ENCODE measurements at places on chromosomes 7 and 10.
A peak's percentile ranks its signal among the peaks of the same experiment; 100 is the strongest.

- no peaks in the 10 kb centered on the region for H3K27me3 ChIP-seq
- peak overlapping the region; percentile 18 for H3K27ac ChIP-seq
- H3K4me1 ChIP-seq, result peaks cover 62% of the 10 kb centered on the region
- DNase-seq, result no peak
Measured at GRCh38 chr10:80459047-80459865, 5.1 kb downstream of the TSPAN14 start.

DNA sequence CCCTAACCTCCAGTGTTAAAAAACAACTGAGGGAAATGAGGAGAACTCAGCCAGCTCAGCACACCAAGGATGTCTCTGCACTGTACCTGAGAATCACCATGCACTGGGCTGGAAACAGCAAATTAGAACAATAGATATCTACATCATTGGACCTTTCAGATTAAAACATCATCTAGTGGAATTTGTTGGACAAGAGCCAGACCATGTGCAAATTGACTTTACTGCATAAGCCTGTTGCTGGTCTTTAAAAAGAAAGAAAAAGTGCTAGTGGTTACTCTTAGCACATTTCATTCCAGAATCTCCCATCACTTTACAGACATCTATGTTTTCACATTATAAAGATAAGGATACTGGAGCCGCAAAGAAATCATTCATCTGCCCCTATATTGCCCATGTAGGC lies 75.4 kb downstream of the FGFR2 start:
- no peaks in the 10 kb centered on the region for H3K27me3 ChIP-seq
- H3K4me3 ChIP-seq, result no peak overlapping the region
- H3K27ac ChIP-seq, result no peak overlapping the region
- peaks cover 14% of the 10 kb centered on the region for H3K4me1 ChIP-seq

- no peaks in the 10 kb centered on the region for H3K36me3 ChIP-seq
- no peak overlapping the region for H3K4me3 ChIP-seq
- no peaks in the 10 kb centered on the region for H3K27me3 ChIP-seq
- no peak for DNase-seq
- no peak overlapping the region for H3K27ac ChIP-seq
Measured at GRCh38 chr10:16867990-16868389, 50.8 kb upstream of the RSU1 start.

DNA sequence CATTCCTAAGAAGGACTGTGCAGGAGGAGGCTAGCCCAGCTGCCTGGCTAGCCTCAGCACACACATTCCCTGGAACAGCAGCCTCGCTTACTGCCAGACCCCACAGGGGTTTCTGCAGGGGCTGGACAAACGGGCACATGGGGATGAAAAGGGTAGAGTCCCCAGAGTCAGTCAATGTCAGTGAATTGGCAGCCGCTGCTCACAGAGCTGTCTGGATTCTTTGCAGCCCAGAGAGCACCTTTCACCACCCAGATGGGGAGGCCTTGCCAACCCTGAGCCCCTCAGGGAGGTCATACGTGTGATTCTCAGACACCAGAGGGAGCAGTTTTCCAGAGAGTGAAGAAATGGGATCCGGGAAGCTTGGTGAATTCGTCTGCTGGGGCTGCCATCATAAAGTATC lies 143.3 kb downstream of the KCNMA1 start:
- no peak for DNase-seq
- H3K4me3 ChIP-seq, result no peak overlapping the region
- H3K27me3 ChIP-seq, result no peaks in the 10 kb centered on the region
- no peak overlapping the region for H3K27ac ChIP-seq

GRCh38 chr7:93245525-93246432 lies 13.6 kb downstream of the VPS50 start:
- H3K4me3 ChIP-seq, result no peak overlapping the region
- H3K36me3 ChIP-seq, result no peaks in the 10 kb centered on the region
- no peak overlapping the region for H3K27ac ChIP-seq
- DNase-seq, result no peak

- no peaks in the 10 kb centered on the region for H3K27me3 ChIP-seq
- H3K4me3 ChIP-seq, result no peak overlapping the region
- H3K36me3 ChIP-seq, result no peaks in the 10 kb centered on the region
- H3K27ac ChIP-seq, result no peak overlapping the region
- H3K4me1 ChIP-seq, result no peaks in the 10 kb centered on the region
- DNase-seq, result no peak
Measured at GRCh38 chr7:55386541-55386940, 21.4 kb downstream of the LANCL2 start.

DNA sequence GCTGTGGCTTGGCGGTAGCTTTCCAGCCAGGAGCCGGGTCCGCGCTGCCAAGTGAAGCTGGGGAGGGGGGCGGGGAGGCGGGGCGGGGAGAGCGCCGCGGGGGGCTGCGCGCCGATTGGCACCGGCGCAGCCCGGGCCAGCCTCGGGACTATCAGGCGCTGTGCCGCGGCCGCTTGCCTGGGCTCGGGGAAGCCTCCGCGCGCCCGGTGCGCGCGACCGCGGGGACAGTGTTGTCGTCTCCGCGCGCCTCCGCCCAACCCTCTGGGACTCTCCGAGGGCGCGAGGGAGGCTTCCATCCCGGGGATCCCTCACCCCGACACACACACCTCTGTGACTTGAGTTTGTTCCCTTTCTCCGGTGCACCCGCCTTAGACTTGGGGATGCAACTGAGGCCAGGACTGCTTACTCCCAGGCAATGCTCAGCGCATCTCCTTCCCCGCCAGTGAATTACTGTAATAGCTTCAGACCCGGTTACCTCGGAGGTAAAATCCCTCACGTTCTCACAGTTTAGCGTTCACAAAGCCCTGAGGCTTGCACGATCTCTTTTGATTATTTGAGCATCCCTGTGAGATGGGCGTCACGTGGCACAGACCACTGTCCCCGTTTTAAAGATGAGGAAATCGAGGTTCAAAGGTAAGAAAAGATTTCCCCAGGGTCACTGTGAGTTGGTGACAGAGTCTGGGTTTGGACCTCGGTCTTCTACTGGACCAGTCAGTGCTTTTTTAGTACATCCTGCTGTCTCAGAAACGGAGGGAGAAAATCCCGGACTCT lies at the start of gene NKX1-2:
TSS of gene NKX1-2 (minus strand) at position 24 of the 771 bp plus-strand sequence. CDS start 92 bp downstream, outside the sequence.
- H3K4me1 ChIP-seq, result peaks cover 33% of the 10 kb centered on the region
- peak within 1 kb of the TSS; percentile 7 for H3K4me3 ChIP-seq
- no peak within 1 kb of the TSS for H3K27ac ChIP-seq
- no peaks in the 10 kb centered on the region for H3K36me3 ChIP-seq

DNA sequence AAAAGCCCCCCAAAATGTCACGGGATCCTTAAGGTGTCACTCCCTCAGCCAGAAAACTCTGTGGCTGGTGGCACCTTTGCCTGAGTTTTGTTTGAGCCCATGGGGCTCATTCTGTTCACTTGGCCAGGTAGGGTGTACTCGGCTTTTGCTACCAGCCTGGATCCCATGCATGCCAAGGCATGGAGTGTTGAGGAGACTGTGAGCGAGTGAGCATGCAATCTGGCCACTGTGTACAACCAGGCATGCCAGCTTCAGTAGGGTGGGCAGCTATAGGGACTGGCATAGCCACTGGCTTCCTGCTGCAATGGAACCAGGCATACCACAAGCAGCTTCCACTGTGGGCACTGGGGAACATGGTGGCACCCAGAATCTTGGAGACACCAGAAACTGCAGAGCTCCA lies 436.0 kb upstream of the GRM3 start:
- H3K36me3 ChIP-seq, result no peaks in the 10 kb centered on the region
- no peaks in the 10 kb centered on the region for H3K27me3 ChIP-seq
- no peak for DNase-seq
- no peak overlapping the region for H3K27ac ChIP-seq
- no peaks in the 10 kb centered on the region for H3K4me1 ChIP-seq
- no peak overlapping the region for H3K4me3 ChIP-seq

DNA sequence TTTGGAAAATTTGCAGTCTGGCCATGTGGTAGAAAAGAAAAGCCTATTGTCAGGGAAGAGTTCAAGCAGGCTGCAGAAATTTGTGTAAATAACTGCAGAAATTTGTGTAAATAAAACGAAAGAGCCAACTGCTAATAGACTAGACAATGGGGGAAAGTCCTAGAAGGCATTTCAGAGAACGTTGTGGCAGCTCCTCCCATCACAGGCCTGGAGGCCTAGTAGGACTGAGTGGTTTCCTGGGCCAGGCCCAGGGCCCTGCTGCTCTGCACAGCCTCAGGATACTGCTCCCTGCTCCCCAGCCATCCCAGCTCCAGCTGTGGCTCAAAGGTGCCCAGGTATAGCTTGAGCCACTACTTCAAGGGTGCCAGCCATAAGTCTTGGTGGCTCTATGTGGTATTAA lies 50.9 kb downstream of the RSBN1L start:
- H3K27ac ChIP-seq, result no peak overlapping the region
- no peaks in the 10 kb centered on the region for H3K4me1 ChIP-seq
- no peak overlapping the region for H3K4me3 ChIP-seq
- DNase-seq, result no peak

GRCh38 chr10:85863301-85864172 lies 503.1 kb downstream of the GRID1 start:
- no peaks in the 10 kb centered on the region for H3K27me3 ChIP-seq
- H3K36me3 ChIP-seq, result no peaks in the 10 kb centered on the region
- DNase-seq, result no peak
- no peaks in the 10 kb centered on the region for H3K4me1 ChIP-seq
- H3K4me3 ChIP-seq, result no peak overlapping the region
- no peak overlapping the region for H3K27ac ChIP-seq

DNA sequence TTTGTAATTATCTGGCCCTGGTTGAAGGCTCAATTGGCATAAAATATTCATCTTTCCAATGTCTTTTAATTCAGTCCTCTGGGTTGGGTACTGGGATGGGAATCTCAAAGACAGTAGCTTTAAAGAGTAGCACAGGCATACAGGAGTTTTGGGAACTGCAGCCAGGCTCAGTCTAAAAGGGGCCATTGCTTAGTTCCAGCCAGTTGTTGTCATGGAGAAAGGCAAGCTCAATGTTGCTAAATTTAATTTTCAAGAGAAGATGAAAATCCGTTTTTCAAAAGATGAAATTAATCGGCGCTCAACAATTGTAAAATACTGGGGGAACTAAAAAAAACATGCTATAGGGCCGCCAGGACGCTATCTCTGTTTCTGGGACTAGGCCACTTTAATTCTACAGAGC lies 375.1 kb downstream of the PHTF2 start:
- H3K4me1 ChIP-seq, result peaks cover 16% of the 10 kb centered on the region
- H3K36me3 ChIP-seq, result no peaks in the 10 kb centered on the region
- H3K27ac ChIP-seq, result peak overlapping the region; percentile 78
- H3K4me3 ChIP-seq, result no peak overlapping the region
- H3K27me3 ChIP-seq, result no peaks in the 10 kb centered on the region
- DNase-seq, result no peak

- no peak for DNase-seq
- no peaks in the 10 kb centered on the region for H3K4me1 ChIP-seq
- H3K27ac ChIP-seq, result no peak overlapping the region
- no peaks in the 10 kb centered on the region for H3K36me3 ChIP-seq
- H3K4me3 ChIP-seq, result no peak overlapping the region
- H3K27me3 ChIP-seq, result no peaks in the 10 kb centered on the region
Measured at GRCh38 chr10:52756295-52756694, 16.3 kb downstream of the MBL2 start.

DNA sequence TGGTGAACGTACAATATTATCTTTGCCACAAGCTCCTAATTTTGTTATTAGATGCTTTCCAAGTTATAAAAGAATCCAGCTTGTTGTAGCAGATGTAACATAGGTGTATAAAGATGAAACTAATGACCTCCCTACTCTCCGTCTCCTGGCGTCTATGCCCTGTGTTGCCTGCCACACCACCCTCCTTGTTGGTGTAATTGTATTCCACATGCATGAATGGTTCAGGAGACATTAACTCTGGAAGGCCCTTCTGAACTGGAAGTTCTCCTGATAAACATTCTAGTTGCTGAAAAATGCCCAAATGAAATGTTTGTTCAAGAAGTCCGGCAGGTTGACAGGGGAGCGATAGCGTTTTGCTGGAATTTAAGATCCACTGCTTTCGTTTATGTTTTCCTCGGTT lies 53.9 kb upstream of the SEPHS1 start:
- H3K4me1 ChIP-seq, result no peaks in the 10 kb centered on the region
- H3K4me3 ChIP-seq, result no peak overlapping the region
- H3K27me3 ChIP-seq, result no peaks in the 10 kb centered on the region
- DNase-seq, result no peak
- no peak overlapping the region for H3K27ac ChIP-seq

- no peak overlapping the region for H3K27ac ChIP-seq
- no peak for DNase-seq
- peaks cover 4% of the 10 kb centered on the region for H3K4me1 ChIP-seq
- H3K36me3 ChIP-seq, result no peaks in the 10 kb centered on the region
Measured at GRCh38 chr7:8210845-8211724, 50.9 kb downstream of the ICA1 start.

DNA sequence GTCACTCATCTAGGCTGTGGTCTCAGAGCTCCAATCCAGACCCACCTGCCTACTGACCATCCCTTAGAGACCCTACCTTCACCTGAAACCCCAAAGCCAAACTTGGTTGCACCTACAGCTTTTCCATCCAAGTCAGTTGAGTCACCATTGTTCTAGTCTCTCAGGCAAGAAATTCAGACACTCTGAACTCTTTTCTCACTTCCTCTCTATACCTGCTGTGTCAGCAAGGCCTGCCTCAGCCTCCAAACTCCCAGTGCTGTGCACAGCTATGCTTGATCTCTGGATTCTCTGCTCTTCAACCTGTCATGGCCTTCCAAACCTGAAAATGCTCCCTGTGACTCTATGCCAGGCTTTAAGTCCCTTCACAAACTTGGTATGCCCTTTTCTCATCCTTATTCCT lies 47.4 kb upstream of the MTURN start:
- no peaks in the 10 kb centered on the region for H3K27me3 ChIP-seq
- H3K27ac ChIP-seq, result no peak overlapping the region
- H3K36me3 ChIP-seq, result no peaks in the 10 kb centered on the region
- peaks cover 3% of the 10 kb centered on the region for H3K4me1 ChIP-seq
- no peak for DNase-seq
